Fibroblast of skin of abdomen (primary cell): ENCODE measurements at places on chromosomes 1 and 21.
A peak's percentile ranks its signal among the peaks of the same experiment; 100 is the strongest.

- no peak for DNase-seq
Observed at GRCh38 chr21:25626757-25627156, 12.3 kb upstream of the JAM2 start.

- peak; percentile 67 for DNase-seq
Observed at GRCh38 chr1:99737016-99737415, 29.4 kb downstream of the FRRS1 start.

DNA sequence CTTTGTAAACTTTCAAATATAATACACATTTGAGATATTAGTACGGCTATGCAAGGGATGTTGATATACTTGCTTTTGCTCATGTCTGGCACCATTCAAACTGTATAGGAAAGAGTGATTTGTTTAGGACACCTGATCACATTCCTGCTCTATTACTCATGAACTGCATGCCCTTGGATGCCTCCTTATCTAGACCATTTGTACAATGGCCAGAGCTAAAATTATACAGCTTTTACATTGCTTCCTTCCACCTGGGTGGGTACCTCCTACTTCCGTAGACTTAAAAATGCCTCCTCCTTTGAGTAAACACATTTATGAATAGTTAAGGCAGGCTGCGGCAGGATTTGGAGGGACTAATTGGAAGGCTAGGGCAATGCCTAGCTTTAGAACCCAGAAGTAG, 85.4 kb upstream of the PBX1 start:
- no peak for DNase-seq

GRCh38 chr1:53851571-53852285, 13.6 kb upstream of the NDC1 start:
- DNase-seq: no peak

GRCh38 chr21:44272284-44272858, 10.7 kb upstream of the DNMT3L start:
- DNase-seq: no peak

DNA sequence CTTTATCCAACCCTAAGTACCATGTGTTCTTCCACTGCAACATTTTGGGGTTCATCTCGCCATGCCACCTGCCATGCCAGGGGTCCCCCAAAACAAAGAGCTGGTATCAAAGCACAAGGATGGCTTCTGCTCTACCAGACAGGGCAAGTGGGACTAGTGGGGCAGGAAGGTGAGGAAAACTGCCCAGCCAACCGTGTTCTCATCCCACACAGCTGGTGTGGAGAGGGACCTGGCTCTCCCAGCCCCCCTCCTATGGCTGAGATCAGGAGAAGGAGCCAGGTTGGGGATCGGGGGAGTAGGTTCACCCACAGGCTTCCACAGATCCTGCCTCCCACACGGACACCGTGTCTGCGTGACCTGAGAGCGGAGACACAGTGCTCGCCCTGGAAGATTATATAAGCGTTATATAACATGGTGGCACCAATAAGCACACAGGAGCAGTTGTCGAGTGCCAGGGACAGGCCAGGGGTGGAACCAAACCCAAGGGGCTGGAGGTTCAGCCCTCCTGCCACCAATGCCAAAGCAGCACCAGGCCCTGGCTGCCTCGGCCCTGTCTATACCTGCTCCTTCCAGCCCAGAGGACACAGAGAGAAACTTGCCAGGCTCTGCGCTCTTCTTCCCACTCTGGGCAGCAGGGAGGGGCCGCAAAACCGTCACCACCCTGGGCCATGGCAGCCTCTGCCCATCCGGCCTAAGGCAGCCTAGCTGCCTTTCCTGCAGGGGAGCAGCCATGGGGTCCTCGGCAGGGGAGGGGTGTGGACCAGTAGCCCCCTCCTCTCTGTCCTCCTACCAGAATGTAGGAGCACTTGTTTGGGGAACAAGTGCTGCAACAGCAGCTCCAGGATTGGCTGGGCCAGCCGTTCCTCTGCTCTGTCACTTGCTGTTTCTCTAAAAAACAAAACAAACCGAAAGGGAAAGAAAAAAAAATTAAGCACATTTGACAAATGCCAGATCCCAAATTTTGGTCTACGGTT, 43.5 kb downstream of the CD34 start:
- DNase-seq: no peak

- no peak for DNase-seq
Observed at GRCh38 chr1:156582388-156583017, 3.0 kb downstream of the TTC24 start.

- no peak for DNase-seq
Observed at GRCh38 chr1:207960346-207960745, 49.4 kb upstream of the CD34 start.

DNA sequence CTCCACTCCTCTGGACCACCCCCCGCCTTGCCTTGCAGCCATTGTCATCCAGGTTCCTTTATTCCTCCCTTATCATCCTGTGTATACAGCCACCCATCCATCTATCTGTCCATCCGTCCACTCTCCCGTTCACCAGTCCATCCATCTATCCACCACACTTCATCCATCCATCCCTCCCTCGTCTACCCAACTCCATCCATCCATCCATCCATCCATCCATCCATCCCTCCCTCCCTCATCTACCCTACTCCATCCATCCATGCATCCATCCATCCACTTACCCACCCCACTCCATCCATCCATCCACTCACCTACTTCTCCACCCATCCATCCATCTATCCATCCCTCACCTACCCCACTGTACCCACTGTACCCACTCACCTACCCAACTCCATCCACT, 35.4 kb downstream of the DHRS3 start:
- no peak for DNase-seq

- peak; percentile 80 for DNase-seq
Observed at GRCh38 chr1:164576291-164577271, 17.6 kb downstream of the PBX1 start.

DNA sequence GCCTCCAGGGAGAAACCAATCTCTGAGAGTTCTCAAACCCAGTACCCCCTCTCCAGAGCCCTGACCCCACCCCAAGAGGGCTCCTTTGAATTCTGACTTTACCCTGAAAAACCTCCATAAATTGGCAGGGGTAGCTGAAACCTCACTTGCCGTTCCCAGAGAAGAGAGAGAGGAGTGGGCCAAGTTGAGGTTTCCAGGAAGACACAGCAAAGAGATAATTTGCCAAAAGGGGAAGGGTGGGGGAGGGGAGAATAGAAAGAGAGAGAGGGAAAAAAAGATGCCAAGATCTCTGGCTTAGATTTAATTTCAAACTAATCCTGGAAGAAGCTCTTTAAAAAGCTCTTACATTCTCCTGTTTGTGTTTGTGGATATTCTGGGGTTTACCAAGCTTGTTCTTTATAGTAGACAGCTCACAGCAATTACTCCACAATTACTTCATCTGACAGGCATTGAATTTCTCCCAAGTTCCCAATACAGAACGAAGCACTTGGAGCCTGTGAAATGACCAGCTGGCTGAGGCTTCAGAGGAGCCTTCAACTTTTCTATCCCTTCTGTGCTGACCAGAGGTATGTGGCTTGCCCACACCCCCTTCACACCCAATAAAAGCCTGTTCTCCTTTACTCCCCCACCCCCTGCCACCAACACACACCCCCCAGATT, 1.1 kb upstream of the GRHL3 start:
- DNase-seq: peak; percentile 57

GRCh38 chr1:15946571-15947381, 29.1 kb downstream of the ZBTB17 start:
- no peak for DNase-seq

GRCh38 chr1:156217871-156218270, 5.1 kb downstream of the PMF1 start:
- no peak for DNase-seq

DNA sequence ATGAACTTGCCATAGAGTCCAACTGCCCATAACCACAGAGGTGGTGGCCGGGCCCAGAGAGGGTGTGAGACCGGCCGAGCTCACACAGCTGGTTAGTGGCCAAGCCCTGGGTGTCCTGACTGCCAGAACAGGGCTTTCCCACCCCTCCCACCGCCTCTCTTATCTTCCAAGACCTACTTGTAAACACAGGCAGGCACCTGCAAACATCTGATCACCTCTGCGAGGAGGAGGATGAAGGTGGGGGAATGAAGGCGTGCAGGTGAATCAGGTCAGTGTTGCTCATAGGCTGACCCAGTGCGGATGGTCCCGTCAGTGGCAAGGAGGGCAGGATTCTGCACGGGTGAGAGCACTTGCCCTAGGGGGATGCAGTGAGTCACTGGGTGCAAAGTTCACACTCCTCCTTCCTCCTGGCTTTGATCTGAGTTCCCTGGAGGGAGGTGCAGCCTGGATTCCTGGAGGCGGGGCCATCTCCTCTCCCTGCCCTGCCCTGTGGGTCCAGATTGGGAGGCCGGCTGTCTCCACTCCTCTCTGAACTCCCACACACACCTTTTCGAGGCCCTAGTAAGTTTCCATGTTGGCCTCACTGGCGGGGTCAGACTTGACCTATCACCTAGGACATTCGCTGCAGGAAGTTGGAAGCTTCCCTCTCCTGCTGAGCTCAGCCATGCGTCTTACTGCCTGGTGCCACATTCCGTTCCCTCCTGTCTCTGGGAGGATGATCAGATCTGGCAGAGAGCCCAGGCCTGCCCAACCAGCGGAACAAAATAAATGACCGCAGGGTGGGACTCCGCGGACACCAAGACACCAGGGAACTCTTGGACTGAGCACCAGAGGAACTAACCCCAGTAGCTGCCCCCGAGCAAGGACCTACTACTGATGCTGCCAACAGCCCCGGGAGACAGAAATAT, 7.3 kb downstream of the UQCRHL start:
- peak; percentile 42 for DNase-seq

- DNase-seq: peak; percentile 47
Observed at GRCh38 chr1:167066333-167067122, 23.6 kb downstream of the GPA33 start.

DNA sequence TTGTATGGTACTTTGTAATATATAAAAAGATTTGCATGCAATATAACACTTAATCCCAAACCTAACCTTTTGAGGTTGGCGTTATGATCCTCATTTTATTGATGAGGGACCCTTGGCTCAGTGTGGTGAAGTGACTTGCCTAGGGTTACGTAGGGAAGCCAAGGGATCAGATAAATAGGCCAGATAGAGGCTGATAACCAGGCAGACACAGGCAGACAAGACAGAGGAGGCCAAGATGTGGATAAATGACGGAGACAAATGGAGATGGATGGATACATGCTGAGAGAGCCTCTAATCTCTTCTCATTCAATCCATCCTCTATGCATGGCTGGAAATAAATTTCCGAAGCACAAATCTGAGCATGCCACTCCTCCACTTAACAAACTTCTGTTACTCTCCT, 136.9 kb upstream of the SPATA6 start:
- DNase-seq: no peak

- peak; percentile 94 for DNase-seq
Observed at GRCh38 chr1:32992489-32993323, 28.1 kb upstream of the RNF19B start.

- DNase-seq: peak; percentile 73
Observed at GRCh38 chr1:187203257-187203656, 374.5 kb downstream of the PLA2G4A start.

DNA sequence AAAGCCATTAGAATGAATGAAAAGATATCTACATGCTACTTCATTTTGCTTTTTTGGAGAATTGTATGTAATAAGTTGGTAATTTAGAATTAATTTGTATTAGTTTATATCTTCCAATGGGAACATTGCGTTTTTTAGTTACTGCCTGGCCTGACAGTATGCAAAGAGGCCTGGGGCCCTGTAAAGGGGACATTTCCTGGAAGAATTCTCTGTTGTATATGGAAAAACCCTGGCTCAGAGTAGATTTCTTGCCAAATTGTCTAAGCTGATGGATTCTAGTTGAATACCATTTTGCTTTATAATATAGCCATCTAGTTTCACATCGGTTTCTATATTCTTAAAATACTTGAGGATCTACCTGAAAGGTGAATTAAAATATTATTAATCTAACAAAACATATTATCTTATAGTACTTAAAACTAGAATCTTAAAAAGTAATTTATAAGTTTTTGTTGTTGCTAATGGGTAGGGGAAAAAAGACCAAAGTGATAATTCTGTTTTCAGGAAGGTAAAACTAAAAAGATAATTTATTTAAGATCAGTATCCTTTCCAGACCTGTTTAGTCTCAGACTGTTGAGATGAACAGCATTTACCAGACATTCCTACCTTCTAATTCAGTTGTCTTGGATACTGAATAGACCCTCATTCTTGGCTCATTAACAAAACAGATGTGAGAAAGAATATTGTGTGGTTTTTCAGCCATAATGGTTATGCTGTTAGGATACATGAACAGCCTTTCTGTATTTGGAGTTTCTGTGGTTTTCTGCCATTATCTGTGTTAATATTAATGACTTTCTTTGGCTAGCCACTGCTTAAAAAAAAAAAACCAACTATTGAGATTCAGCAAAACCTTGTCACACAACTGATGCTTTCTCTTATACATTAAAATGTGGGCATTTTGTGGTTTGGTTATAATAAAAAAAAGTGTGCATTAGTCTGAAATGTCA, 4.8 kb downstream of the AGO3 start:
- peak; percentile 54 for DNase-seq

DNA sequence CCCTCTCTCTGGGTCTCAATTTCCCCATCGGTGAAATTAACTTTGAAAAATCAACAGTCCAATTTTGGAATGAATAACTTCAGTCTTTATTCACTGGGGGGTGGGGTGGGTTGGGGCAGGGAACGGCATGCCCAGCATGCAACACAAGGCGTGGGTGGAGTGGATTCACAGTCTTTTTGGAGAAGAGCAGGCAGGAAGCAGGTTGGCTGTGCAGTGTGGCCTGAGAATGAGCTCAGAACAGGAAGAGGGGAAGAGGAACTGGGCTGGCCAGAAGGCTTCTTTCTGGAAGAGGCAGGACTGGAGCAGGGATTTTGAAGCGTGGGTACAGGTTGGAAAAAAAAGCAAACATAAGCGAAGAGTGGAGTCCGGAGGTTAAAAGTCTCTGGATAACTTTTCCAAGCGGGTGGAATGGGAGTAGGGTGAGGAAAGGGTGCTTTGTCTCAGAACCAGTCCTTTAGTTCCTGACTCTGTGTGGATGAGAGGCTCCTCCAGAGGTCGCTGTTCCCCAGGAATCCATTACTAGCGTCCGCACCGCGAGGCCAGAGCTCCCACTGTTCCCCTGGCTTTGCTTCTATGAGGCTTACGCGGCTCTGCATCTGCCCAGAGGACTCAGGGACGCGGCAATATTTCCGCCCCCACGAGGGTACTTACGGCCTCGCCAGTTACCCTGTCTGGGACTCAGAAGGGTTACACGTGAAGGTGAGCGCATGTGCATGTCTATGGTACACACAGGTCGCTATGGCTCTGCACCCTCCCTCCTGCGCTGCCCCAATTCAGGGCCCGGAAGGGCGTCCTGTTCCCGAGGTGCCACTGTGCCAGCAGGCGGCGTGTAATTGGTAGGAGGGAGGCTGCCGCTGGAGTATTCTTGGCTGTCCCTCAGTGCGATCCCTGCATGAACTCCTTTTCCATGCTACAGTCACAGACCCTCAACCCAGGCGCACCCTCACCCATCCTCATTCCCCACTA, 5.5 kb upstream of the FOXD2 start:
- peak; percentile 72 for DNase-seq

- DNase-seq: no peak
Observed at GRCh38 chr1:7247158-7247557, 461.9 kb downstream of the CAMTA1 start.

GRCh38 chr1:19029191-19030085, 73.0 kb upstream of the IFFO2 start:
- no peak for DNase-seq

GRCh38 chr1:25675729-25676476, 59.3 kb downstream of the MAN1C1 start:
- DNase-seq: no peak
